ENCODE measurements at places on chromosomes 7 and 10. TPM values are rescaled to one million over a fixed set of nuclear protein-coding genes. Genes with fewer than 3 reads are reported as not detected.

DNA sequence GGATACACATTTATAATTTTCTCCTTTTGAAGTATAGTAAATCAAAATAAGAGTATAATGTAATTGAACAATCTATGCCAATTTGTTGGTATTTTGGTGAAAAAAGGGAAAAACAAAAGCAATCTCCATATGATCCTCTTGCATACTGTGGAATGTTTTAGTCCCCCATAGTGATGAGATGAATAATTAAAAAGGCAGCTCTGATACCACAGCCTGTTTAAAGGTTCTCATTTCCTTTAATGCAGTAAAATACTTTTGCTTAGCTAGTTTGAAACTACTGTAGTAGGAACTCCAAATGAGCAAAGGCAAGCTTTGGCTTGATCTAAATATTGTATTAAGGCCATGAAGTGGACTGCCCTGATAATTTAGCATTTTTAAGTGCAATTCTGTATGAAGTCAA is 77.6 kb downstream of the VTI1A start:
- H3K27me3 ChIP-seq: no peaks in the 10 kb centered on the region
- no peak overlapping the region for H3K27ac ChIP-seq
- H3K4me3 ChIP-seq: no peak overlapping the region
- no peaks in the 10 kb centered on the region for H3K36me3 ChIP-seq

GRCh38 chr7:141238596-141239243 is 164.9 kb downstream of the TMEM178B start:
- peaks cover 14% of the 10 kb centered on the region for H3K27me3 ChIP-seq
- H3K4me3 ChIP-seq: no peak overlapping the region
- H3K27ac ChIP-seq: no peak overlapping the region

DNA sequence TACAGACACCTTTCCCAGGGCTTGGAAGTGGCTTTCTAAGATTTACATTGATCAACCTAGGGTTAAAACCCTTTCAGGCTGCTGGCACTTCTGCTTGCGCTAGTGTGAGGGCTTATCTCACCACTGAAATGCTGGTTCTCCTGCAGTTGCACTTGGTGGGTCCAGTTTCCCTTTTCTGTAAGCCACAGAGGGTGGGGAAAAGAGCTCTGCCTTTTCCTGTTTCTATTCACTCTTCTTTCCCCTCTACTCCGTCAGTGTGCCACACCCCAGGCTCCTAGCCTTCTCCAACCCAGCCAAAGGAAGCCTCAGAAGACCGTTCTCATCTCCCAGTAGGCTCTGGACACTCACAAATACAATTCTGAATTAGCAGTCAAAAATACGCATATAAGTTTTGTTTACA is 19.0 kb upstream of the CAPZA2 start:
- no peak for DNase-seq
- H3K36me3 ChIP-seq: no peaks in the 10 kb centered on the region
- H3K4me1 ChIP-seq: peaks cover 5% of the 10 kb centered on the region
- H3K27me3 ChIP-seq: peaks cover 6% of the 10 kb centered on the region
- H3K4me3 ChIP-seq: no peak overlapping the region
- peak overlapping the region; percentile 26 for H3K27ac ChIP-seq

DNA sequence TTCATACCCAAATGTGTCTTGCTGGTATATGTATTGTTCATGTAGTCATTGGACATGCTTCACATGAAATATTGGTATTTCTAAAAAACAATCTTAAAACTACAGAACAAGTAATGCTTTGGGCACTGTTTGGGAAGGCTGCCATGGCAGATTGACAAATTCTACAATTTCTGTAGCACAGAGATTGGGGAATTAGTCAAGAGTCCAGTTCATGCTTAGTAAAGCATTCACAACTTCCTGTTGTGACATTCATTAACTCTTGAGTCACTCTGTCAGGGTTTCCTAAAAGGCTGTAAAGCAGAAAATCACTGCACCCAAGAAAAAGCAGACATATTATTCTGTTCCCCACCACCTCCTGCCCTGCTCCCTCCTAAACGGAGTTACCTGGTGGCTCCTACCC is 398.9 kb downstream of the PHTF2 start:
- DNase-seq: no peak
- no peak overlapping the region for H3K4me3 ChIP-seq
- peaks cover 6% of the 10 kb centered on the region for H3K4me1 ChIP-seq
- peaks cover 1% of the 10 kb centered on the region for H3K27me3 ChIP-seq
- H3K27ac ChIP-seq: no peak overlapping the region

DNA sequence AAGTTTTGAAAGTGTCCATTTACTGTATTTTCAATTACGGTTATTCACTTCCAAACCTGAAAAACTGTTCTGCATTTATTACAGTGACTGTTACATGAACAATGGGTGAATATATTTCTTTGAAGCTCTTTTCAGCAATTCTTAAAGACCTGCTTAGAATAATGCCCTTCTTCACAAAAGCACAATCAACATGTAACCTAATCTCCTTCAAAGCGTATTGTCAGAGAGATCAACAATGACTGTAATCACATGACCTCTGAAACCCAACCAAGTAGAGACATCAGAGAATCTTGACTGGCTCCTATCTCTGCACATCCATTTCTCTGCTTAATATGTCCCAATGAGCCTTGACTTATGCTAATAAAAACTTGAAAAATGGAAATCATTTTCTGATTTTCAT is 126.7 kb downstream of the NRCAM start:
- no peaks in the 10 kb centered on the region for H3K27me3 ChIP-seq
- H3K27ac ChIP-seq: no peak overlapping the region
- H3K4me3 ChIP-seq: no peak overlapping the region
- peaks cover 16% of the 10 kb centered on the region for H3K4me1 ChIP-seq
- H3K36me3 ChIP-seq: no peaks in the 10 kb centered on the region
- DNase-seq: no peak

GRCh38 chr7:71173955-71174354 is 42.0 kb downstream of the GALNT17 start:
- H3K4me3 ChIP-seq: no peak overlapping the region
- no peaks in the 10 kb centered on the region for H3K4me1 ChIP-seq
- H3K36me3 ChIP-seq: peaks cover 2% of the 10 kb centered on the region

DNA sequence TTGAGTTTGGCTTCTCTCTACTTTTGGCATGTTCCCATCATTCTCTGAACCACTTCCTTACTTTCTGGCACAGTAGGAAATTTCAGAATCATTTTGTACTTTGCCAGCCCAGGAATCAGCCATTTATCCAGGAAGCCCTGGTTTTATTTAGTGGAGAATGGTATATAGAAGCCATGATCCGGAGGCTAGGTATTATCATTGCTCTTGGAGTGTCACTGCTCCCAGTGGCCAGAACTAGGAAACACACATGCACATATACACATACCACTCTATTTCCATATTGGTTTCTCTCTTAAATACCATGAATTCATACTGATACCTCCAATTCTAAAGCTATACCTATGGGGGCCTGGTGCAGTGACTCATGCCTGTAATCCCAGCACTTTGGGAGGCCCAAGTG is 36.3 kb downstream of the SUFU start:
- H3K4me1 ChIP-seq: no peaks in the 10 kb centered on the region
- peaks cover 12% of the 10 kb centered on the region for H3K36me3 ChIP-seq
- no peak overlapping the region for H3K27ac ChIP-seq
- no peak overlapping the region for H3K4me3 ChIP-seq
- DNase-seq: no peak

DNA sequence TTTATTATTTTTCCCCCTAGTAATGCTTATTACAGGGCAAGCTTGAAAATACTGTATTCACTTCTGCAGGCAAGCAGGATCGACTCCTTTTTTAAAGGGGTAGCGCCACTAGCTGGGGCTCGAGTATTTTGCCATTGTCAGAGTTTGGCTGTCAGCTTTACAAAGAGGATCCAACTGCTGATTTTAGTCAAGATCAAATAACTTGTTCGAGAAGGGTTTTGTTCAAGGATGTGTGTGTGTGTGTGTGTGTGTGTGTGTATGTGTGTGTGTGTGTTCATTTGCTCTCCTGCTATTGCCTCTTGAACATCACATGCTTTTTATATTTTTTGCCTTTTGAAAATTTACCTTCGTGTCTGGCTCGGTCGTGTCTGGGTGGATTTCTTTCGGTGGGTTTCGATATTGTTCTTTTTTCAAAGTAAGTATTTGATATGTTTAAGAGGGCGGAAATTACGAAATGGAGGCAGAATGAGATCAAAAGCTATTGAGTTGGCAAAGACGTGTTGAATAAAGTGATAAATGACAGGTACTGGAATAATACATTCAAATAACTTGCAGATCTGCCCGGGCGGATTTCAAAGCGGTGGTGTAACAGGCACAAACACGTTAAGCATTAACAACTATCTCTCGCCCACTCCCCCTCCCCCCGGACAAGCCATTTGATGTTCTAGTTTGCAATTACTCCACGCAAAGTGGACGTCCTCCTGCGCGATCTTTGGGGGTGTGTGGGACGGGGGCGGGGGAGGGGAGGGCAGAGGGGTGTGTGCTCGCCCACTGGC is 1.1 kb downstream of the ARID5B start:
- DNase-seq: peak; percentile 55
- no peaks in the 10 kb centered on the region for H3K27me3 ChIP-seq
- H3K4me3 ChIP-seq: peak overlapping the region; percentile 91
- H3K27ac ChIP-seq: peak overlapping the region; percentile 100

GRCh38 chr10:117757086-117757720 is 214.7 kb downstream of the EMX2 start:
- no peak for DNase-seq
- H3K4me1 ChIP-seq: peaks cover 8% of the 10 kb centered on the region
- H3K27ac ChIP-seq: no peak overlapping the region
- no peak overlapping the region for H3K4me3 ChIP-seq
- H3K27me3 ChIP-seq: peaks cover 45% of the 10 kb centered on the region

- no peak for DNase-seq
- no peaks in the 10 kb centered on the region for H3K36me3 ChIP-seq
- no peaks in the 10 kb centered on the region for H3K27me3 ChIP-seq
- H3K4me3 ChIP-seq: no peak overlapping the region
- H3K4me1 ChIP-seq: peaks cover 39% of the 10 kb centered on the region
- peak overlapping the region; percentile 71 for H3K27ac ChIP-seq
Measured at GRCh38 chr7:47663851-47664250, 81.9 kb upstream of the TNS3 start.

- H3K27ac ChIP-seq: no peak overlapping the region
- no peak overlapping the region for H3K4me3 ChIP-seq
- no peaks in the 10 kb centered on the region for H3K36me3 ChIP-seq
- DNase-seq: no peak
- H3K4me1 ChIP-seq: peaks cover 21% of the 10 kb centered on the region
- H3K27me3 ChIP-seq: no peaks in the 10 kb centered on the region
Measured at GRCh38 chr10:70499836-70500167, 21.2 kb downstream of the PALD1 start.

- H3K36me3 ChIP-seq: no peaks in the 10 kb centered on the region
- no peak overlapping the region for H3K27ac ChIP-seq
- no peak for DNase-seq
- no peak overlapping the region for H3K4me3 ChIP-seq
- peaks cover 3% of the 10 kb centered on the region for H3K4me1 ChIP-seq
Measured at GRCh38 chr7:3201306-3201705, 99.7 kb upstream of the SDK1 start.

- H3K27me3 ChIP-seq: no peaks in the 10 kb centered on the region
- peak overlapping the region; percentile 35 for H3K27ac ChIP-seq
- DNase-seq: no peak
- H3K36me3 ChIP-seq: peaks cover 19% of the 10 kb centered on the region
- no peak overlapping the region for H3K4me3 ChIP-seq
Measured at GRCh38 chr7:40436710-40437109, 301.9 kb downstream of the SUGCT start.

DNA sequence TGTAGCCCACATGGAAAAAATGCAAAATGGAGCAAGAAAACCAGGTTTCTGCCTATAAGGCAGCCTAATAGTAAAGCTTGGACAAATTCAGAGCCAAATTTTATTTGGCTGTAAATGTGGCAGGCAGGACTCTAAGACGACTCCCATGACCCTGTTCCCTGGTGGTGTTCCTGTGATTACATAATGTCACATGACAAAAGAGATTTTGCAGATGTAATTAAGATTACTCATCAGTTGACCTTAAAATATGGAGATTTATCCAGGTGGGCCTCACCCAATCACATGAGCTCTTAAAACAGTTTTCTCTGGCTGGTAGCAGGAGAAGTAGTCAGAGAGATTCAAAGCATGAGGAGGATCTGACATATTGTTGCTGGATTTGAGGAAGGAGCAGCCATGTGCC is 303.1 kb upstream of the IMMP2L start:
- no peak overlapping the region for H3K4me3 ChIP-seq
- H3K27me3 ChIP-seq: no peaks in the 10 kb centered on the region
- DNase-seq: no peak
- no peaks in the 10 kb centered on the region for H3K4me1 ChIP-seq
- H3K36me3 ChIP-seq: peaks cover 24% of the 10 kb centered on the region
- H3K27ac ChIP-seq: no peak overlapping the region

DNA sequence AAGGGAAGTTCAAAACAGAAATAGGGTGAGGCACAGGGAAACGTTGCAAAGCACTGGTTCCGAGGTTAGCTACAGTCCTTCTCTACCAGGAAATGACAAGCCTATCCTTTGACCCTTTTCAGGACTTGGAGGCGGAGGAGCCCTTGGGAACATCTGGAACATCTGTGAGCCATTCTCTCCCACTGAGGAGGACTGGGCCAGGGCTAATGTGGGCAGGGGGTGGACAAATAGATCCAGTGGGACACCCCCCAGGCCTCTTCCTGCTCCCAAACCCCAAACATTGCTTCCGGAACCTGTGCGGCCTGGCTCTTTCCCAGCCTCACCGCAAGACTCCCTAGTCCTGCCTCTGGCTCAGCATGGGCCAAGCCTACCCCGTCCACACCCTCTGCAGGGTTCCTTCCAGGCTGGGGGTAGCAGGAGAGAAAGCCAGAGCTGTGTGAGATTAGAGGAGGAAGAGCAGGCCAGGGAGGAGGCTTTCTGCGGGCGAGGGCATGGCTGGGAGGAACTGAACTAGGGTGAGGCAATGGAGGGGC is 36.5 kb downstream of the GHRHR start:
- peaks cover 9% of the 10 kb centered on the region for H3K27me3 ChIP-seq
- H3K27ac ChIP-seq: no peak overlapping the region
- H3K4me1 ChIP-seq: peaks cover 2% of the 10 kb centered on the region

DNA sequence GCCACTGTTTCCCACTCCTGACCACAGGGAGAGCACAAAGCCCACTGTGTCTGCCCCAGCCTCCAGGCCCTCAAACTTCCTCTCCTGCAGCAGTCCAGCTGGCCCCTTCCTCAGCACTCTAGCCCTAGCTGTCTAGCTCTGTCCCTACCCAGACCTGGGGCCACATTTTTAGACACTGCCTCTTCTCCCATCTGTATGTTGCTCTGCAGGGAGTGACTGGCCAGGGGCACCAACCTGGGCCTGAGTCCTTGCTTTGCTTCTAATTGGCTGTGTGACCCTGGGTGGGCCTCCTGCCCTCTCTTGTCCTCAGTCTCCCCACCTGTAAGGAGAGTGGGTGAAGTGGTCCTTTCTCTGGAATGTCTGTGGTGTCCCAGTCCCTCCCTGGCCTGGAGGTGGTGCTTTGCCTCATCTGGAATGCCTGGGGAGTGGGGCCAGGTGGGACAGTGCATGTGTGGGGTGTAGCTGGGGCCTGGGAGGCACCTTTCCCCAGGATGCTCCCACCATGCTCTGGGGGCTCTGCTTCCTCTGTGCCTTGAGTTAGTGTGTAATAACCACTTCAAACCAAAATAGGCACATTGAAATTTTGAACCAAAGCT is 25.1 kb downstream of the AQP1 start:
- peaks cover 19% of the 10 kb centered on the region for H3K27me3 ChIP-seq
- no peak overlapping the region for H3K4me3 ChIP-seq
- DNase-seq: no peak
- H3K4me1 ChIP-seq: peaks cover 6% of the 10 kb centered on the region
- no peaks in the 10 kb centered on the region for H3K36me3 ChIP-seq

- DNase-seq: no peak
- H3K27me3 ChIP-seq: no peaks in the 10 kb centered on the region
- H3K36me3 ChIP-seq: no peaks in the 10 kb centered on the region
- peaks cover 20% of the 10 kb centered on the region for H3K4me1 ChIP-seq
Measured at GRCh38 chr7:110775046-110775445, 315.9 kb upstream of the LRRN3 start.

OGDHL gene
- 10.4 TPM for total RNA-seq

EPHB6 gene
- total RNA-seq: 28.9 TPM

WEE2 gene
- total RNA-seq: not detected

ANXA8 gene
- 2.0 TPM for total RNA-seq

Measured in mesothelial cell of epicardium (in vitro differentiated cells).